ENCODE measurements at places on chromosomes 5 and 9. TPM values are rescaled to one million over a fixed set of nuclear protein-coding genes. Genes with fewer than 3 reads are reported as not detected.

Gene WWC1
- polyA plus RNA-seq = 88.4 TPM

Gene INSYN2B
- polyA plus RNA-seq = 2.3 TPM

Gene RASEF
- polyA plus RNA-seq = 7.9 TPM

Gene SPINK5
- polyA plus RNA-seq = 0.86 TPM

Gene PCDHB9
- polyA plus RNA-seq = 4.4 TPM

Gene GLRX
- polyA plus RNA-seq = 64.1 TPM

Gene SH2D3C
- 14.3 TPM for polyA plus RNA-seq

Gene C9
- 0.44 TPM for polyA plus RNA-seq

Gene RMI1
- 22.1 TPM for polyA plus RNA-seq

Gene PRLR
- 38.4 TPM for polyA plus RNA-seq

Gene CDH6
- polyA plus RNA-seq = 57.9 TPM

Gene PPP3R2
- polyA plus RNA-seq = 0.09 TPM

Gene BRINP1
- 6.1 TPM for polyA plus RNA-seq

Gene PCDHGB7
- 17.5 TPM for polyA plus RNA-seq

Gene FAM78A
- polyA plus RNA-seq = 2.8 TPM

Gene CCDC171
- polyA plus RNA-seq = 5.5 TPM

Gene ZNF366
- polyA plus RNA-seq = 3.8 TPM

Gene LMAN2
- 128 TPM for polyA plus RNA-seq

Gene ANKRD18B
- polyA plus RNA-seq = 1.1 TPM

Gene PLAC8L1
- 0.38 TPM for polyA plus RNA-seq

Gene PKD2L2
- polyA plus RNA-seq = 0.31 TPM

Gene ADRB2
- polyA plus RNA-seq = 0.37 TPM

Gene SLC1A3
- 3.1 TPM for polyA plus RNA-seq

Gene POLR3G
- 2.7 TPM for polyA plus RNA-seq

Gene ALDH7A1
- 174 TPM for polyA plus RNA-seq

Gene SLC27A6
- polyA plus RNA-seq = 1.3 TPM

Gene PRRC2B
- polyA plus RNA-seq = 168 TPM

Gene DNM1
- polyA plus RNA-seq = 246 TPM

Gene GCNT1
- polyA plus RNA-seq = 6.2 TPM

Gene PCDHB4
- 1.9 TPM for polyA plus RNA-seq

Gene SEMA5A
- 35.6 TPM for polyA plus RNA-seq

Gene CCDC192
- 1.4 TPM for polyA plus RNA-seq

Gene OLFM1
- polyA plus RNA-seq = 3.7 TPM

Measured in left renal cortex interstitium (tissue), 4 donors.